AG20443 (cell line): ENCODE measurements at places on chromosomes 11 and 22.

DNA sequence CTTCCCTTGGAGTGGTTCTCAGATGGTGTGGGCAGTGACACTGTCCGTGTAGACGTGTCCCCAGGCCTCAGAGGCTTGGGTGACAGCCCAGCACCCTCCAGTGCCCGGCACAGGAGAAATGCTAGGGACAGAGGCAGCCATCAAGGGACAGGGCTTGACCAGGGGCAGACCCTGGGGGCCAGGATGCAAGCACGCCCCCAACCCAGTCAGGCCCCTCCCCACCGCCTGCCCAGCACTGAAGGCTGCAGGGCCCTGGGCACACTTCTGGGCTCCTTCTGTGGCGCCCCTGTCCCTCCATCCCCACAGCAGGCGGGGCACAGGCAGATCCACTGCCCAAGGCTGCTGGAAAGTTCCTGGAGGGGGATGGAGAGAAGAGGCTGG, 11.1 kb downstream of the IGF2 start:
- DNase-seq, result no peak

- no peak for DNase-seq
These were observed 3.1 kb upstream of the LGALS1 start for GRCh38 chr22:37672206-37672919.

- DNase-seq, result peak; percentile 90
These were observed 17.1 kb downstream of the MAFF start for GRCh38 chr22:38218661-38219622.

DNA sequence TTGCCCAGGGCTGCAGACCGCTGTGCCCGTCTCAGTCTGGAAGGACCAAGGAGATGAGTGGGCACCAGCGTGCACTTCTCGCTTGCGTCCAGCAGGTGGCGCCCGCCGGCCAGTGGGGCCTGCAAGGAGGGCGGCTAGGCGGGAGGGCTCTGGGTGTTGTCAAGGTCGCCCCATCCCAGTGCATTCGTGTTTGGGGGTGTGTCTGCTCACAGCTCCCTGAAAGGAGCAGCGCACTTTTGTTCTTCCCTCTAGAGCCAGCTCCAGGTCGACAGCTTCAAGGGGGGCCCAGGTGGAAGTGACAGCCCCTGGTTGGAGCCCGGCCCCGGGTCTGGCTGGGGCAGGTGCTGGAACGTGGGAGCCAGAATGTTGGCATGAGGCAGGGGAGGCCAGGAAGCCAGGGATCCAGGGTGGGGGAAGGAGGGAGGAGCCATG, 23.4 kb upstream of the MPPED1 start:
- peak; percentile 90 for DNase-seq

- DNase-seq, result no peak
These were observed 114.3 kb downstream of the ZBTB16 start for GRCh38 chr11:114173843-114174242.

DNA sequence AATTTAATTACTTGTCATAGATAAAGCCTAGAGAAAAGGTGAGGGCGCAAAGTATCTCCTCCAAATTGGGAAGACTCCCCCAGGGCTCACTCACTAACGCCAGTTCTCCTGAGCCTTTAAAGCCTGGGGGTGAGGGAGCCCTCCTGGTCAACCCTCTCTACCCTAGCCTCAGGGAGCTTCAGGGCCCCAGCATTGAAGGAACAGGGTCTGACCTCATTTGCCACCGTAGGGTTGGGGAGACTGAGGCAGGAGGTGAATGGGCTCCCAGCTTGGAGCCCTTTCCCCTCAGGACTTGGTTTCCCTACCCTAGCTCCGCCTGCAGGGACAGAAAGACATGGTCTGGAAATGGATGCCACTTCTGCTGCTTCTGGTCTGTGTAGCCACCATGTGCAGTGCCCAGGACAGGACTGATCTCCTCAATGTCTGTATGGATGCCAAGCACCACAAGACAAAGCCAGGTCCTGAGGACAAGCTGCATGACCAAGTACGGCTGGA, 1.7 kb downstream of the FOLR2 start:
- no peak for DNase-seq

DNA sequence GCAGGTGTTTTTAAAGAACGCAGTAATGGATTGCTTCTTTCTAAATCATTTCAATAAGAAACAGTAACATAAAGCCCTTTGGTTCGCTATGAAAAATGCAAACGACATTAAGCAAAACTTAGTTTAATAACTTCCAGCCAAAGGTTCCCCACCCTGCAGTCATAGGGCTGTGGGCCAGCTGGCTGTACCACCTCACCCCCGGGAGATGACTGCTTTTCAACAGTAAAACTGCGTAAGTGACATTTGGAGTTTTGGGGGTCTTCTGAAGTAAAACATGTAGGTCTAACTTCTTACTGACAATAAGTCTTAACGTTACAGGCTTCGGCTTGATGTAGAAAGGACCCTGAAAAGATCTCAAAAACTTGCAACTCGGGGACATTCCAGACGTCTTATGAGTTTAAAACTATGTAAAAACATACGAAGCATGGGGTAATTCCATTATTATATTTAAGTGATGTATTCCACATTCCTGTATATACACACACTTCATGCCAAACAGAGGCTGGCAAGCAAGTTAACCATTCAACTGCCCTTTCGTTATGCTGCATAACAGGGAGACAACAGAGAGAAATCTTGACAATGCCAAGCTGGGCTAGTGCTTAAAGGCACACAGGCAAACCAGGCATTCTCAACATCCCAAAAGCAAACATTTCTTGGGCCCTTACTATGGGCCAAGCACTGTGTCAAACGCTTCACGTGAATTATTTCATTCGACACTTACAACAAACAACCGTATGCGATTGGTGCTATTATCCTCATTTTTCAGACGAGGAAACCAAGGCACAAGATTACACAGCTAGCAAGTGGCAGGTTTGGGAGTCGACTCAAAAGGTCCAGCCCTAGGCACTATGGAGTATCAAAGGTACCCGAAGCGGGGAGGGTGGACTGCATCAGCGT, 1.2 kb downstream of the MRTFA start:
- no peak for DNase-seq

DNA sequence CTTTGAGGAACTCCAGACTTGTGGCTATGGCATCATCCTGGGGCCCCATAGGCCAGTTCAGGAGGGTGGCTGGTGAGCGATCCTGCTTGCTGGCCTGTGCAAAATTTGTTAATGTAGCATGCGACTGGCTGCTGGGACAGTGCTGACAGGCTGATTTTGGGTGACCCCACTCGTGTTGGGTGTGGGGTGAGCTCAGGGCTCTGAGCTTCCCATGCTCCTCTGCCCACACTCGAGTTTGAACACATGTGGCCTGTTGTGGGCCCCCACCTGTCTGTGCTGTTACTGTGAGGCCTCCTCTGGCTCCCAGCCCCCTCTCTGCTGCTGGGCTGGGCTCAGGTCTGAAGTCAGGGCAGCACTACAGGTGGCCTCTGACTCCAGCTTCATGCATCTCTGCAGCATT, 64.4 kb upstream of the MYEOV start:
- DNase-seq, result no peak

DNA sequence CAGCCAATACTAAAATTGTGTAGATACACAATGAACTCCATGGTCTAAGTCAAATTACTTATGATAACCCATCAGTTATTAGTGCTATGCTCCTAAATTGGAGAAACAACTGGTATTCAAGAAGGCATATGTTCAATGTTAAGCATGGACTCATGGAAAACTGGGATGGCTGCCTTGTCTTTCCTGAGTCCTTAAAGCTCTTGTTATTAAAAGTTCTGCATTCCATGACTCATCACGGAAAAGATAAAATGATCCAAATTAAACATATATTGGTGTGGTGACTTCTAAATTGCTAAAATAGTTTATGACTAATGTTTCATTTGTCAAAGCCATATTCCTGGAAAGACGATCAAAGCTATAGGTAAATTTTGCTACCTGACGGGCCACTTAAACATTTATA, 9.4 kb upstream of the EI24 start:
- no peak for DNase-seq

DNA sequence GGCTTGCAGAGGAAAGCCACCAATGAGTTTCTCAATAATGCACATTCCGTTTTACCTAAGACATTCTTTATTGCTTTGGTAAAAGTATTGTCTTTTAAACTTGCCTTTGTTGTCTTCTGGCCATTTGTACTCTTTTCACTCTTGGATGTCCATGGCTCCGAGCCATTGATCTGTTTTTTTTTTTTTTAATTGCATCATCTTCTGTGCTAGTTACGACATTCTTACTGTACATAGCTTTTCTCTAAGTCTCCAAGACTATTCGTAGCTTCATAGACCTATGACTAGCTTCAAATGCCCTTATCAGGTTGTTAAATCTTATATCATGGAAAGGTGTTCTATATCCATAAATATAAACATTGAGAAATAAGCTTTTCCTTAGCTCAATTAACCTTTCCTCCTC, 1522.6 kb downstream of the FAM181B start:
- DNase-seq, result no peak

GRCh38 chr22:45318168-45318557, 8.4 kb downstream of the FAM118A start:
- DNase-seq, result peak; percentile 86

DNA sequence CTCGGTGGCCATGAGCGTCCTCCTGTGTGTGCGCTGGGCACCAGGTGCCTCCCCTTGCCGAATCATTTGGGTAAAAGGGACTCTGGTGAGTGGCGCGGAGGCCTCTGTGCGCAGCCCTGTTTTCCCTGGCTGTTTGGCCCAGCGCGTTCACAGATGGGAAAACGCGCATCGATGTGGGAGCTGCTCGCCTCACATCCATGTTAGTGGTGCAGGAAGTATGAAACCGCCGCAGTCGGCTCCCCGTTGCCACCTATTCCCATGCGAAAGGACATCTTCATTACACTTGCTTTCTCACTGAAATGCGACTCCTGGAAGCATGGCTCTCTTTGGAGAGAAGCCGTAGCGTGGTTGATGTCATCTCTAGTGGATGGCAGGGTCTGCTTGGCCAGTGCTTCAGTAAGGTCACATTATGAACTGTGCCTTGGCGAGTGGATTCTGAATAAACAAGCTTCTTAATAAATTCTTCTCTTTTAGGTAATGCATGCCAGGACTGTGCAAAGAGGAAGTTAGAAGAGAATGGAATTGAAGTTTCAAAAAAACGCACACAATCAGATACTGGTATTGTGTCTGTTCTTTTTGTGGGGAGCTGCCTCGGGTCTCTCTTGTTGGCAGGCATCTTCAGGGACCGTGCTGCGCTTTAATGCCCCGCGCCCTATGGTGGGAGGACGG, 26.3 kb downstream of the FAM118A start:
- no peak for DNase-seq

DNA sequence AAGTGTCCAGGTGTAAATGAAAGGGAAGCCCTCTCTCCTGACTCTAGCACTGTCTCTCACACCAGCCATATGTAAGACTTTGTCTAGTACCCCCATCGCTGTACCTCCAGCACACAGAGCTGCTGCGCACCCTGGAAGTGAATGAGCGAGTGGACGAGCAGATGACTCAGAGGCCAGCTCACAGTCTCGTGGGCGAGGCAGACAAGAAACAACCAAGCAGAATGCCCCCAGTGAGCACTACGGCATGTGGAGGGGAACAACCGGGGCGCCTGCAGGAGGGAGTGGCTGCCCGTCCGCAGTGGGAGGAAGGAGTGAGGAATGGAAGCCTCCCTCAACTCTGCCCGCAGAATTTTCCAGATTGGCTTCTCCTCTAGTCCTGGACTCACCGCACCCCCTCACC, 46.4 kb downstream of the MCM5 start:
- peak; percentile 77 for DNase-seq

GRCh38 chr11:99351624-99352023, 330.9 kb downstream of the CNTN5 start:
- DNase-seq, result no peak

- DNase-seq, result no peak
These were observed 123.2 kb downstream of the FEZ1 start for GRCh38 chr11:125372911-125373310.

GRCh38 chr22:36930041-36930935, 16.9 kb downstream of the CSF2RB start:
- no peak for DNase-seq

DNA sequence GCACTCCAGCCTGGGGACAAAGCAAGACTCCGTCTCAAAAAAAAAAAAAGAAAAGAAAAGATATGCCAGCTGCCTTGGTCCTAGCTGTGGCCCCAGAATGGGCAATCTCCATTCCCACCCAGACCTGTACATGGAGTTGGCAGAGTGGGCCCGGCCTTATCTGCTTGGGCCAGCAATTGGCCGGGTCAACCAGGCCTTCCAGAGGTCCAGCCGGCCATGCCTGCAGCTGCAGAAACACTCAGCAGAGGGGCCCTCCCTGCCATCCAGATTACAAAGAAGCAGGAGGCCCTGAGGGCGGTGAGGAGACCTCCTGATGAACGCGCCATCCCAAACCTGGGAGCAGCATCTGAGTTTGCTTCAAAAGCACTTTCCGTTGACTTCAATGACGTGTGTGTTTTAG, 26.9 kb upstream of the ARFGAP3 start:
- no peak for DNase-seq

GRCh38 chr22:32823024-32823730, 21.7 kb downstream of the TIMP3 start:
- DNase-seq, result no peak

- no peak for DNase-seq
These were observed 921 bp upstream of the BCL2L13 start for GRCh38 chr22:17637490-17638181.

DNA sequence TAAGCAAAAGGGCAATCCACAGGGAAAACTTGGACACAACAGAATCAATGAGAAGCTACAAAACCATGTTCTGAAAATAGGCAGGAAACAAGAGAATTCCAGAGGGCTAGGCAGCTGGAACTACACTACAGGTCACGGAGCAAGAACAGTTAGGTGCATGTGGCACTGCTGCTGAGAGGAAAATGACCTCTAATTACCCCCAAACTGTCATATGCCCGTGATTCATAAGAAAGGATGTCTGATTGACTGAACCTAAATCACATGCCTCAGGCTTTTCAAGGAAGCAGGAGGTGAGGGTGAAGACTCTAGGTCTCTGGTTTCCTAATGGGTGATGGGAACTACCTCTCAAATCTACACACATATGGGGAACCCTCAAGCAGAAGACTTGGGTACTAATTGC, 17.9 kb upstream of the RRAS2 start:
- DNase-seq, result no peak

- DNase-seq, result no peak
These were observed 1996.9 kb upstream of the RAG2 start for GRCh38 chr11:38594895-38595294.

DNA sequence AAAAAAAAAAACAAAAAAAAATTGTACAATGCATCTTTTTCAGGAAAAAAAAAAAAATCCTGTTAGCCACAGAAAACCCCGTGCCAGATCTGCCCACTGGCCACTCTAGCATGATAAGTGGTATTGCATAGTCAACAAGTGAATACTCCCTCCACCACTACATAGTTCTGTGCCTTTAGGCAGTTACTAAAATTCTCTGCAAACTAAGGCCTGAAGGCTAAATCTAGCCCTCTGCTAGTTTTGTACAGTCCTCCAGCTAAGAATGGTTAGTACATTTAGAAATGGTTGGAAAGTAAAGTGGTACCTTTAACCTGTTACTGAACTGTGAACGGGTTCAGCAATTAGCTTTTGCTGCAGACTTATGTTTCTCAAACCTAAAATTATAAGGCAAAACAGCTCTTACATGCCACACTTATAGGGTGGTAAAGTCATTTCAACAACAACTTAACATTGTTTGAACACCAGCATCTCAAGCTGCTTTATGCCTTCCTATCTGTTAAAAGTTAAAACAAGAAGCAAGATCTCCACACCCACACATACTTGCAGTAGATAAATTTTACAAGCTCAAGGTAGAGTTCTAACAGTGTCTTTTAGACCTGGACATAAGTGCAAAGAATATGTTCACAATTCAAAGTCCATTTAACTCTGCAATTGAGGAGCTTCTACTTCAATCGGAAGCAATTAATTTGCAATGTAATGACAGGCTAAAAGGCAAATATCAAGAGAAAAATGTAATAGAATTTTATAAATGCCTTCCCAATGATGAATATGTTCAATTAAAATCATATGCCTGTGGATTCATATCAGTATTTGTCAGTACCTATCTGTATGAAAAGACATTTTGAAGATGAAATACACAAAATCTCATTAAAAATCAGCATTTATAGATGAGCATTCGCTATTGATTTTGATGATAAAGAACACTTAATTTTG, 7.3 kb downstream of the C11orf71 start:
- peak; percentile 30 for DNase-seq
